GDM1 (cell line): ENCODE measurements at places on chromosomes 5 and 9.

- DNase-seq: no peak
These were observed 347.2 kb downstream of the DMAC1 start for GRCh38 chr9:7452378-7452777.

DNA sequence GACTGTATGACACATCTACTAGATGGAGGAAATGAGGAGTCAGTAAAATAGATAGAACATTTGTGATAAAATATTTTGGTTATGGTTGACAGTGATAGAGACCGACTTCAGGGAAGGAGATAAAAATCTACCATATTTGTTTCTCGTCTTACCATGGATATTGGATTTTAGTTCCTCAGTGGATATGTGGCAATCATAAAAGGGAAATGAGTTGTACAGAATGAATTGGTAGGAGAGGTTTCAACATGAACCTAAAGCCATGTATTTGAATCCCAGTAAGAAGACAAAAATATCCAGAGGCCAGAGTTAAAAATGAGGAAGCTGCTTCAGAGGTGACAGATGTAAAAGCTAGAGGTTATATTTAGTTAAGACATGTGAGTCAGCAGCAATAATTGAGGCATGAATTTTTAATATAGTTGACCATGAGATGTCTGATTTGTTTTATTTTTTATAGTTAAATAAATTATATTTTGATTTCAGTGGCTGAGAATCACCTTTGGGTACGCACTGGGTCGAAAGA lies 480.4 kb upstream of the TUSC1 start:
- DNase-seq: no peak

DNA sequence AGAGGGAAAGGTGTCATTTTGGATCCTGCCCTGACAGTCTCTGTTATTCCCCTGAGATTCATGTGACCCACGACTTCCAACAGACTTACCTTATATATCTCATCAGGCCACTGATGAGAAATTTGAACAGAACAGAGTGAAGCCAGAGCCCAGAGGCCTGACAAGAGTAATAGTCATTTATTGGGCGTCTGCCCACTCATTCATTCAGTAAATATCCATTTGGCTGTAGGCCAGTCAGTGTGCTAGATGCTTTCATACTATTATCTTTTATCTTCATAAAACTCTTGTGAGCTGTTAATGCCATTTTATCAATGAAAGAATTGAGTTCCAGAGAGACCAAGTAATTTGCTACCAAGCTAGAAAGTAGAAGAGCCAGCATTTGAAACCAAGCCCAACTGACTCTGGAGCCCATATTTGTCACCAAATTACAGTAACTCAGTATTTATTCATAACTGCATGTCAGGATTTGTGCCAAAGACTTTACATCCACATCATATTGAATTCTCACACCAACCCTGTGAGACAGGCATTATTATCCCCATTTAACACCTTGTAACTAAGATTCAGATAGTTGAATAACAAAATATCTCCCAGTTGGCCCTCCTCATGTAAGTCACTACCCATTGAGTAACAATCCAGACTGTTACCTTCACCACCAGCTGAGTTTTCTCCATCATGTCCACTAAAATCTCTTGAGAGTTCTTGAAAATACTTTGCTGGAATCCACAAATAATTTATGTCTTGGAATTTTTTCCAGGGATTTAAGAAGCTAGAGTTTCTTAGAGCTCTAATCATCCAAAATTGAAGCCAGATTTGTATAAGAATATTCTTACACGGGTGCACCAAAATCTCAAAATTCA lies 2.5 kb downstream of the PTPDC1 start:
- DNase-seq: no peak

GRCh38 chr5:52798938-52799337 lies 11.2 kb downstream of the ITGA1 start:
- no peak for DNase-seq

- no peak for DNase-seq
These were observed 41.8 kb downstream of the MUSK start for GRCh38 chr9:110710420-110710819.

GRCh38 chr5:149917073-149917676 lies 27.4 kb downstream of the PDE6A start:
- DNase-seq: no peak

GRCh38 chr9:118459913-118460312 lies 755.7 kb downstream of the TLR4 start:
- no peak for DNase-seq

- DNase-seq: no peak
These were observed 82.2 kb upstream of the BRINP1 start for GRCh38 chr9:119451426-119451825.

GRCh38 chr5:150196514-150196913 lies 6.7 kb downstream of the SLC6A7 start:
- no peak for DNase-seq

DNA sequence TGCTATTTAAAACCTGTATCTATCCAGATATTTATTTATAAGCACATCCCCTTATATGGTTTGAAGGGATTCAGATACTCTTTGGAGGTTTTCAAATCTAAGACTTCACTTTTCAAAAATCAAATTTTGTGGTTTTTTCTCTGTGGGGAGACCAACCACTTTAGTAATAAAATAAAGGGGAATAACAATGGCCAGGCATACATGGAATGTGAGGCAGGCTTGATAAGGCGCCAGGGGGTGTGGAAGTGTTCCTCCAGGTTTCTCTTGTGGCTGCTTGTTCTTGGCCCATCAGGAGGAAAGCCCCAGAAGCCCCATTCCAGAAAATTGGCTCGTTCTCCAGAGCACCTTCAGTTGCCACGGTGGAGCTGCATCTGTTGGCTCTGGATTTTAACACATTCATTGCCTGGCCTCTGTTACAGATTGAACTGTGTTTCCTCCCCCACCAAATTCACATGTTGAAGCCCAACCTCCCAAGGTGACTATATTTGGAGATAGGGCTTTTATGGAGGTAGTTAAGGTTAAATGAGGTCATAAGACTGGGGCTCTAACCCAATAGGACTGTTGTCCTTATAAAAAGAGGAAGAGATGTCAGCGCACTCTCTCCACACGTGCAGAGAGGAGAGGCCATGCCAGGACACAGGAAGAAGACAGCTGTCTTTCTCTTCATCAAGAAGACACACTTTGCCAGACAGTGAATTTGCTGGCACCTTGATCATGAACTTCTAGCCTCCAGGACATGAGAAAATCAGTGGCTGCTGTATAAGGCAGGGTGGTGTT lies 195.9 kb downstream of the TMEM38B start:
- DNase-seq: no peak

DNA sequence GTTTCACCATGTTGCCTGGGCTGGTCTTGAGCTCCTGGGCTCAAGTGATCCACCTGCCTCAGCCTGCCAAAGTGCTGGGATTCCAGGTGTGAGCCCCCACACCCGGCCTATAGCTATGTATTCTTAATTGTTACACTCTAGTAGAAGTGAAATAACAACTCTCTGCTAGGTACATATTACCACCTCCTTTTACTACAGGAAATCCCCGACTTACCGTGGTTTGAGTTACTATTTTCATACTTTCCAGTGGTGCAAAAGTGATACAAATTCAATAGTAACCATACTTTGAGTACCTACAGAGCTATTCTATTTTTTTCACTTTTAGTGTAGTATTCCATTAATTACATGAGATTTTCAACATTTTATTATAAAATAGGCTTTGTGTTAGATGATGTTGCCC lies 719 bp downstream of the ARL14EPL start:
- no peak for DNase-seq

- DNase-seq: no peak
These were observed 332.4 kb downstream of the DMAC1 start for GRCh38 chr9:7467186-7467585.

DNA sequence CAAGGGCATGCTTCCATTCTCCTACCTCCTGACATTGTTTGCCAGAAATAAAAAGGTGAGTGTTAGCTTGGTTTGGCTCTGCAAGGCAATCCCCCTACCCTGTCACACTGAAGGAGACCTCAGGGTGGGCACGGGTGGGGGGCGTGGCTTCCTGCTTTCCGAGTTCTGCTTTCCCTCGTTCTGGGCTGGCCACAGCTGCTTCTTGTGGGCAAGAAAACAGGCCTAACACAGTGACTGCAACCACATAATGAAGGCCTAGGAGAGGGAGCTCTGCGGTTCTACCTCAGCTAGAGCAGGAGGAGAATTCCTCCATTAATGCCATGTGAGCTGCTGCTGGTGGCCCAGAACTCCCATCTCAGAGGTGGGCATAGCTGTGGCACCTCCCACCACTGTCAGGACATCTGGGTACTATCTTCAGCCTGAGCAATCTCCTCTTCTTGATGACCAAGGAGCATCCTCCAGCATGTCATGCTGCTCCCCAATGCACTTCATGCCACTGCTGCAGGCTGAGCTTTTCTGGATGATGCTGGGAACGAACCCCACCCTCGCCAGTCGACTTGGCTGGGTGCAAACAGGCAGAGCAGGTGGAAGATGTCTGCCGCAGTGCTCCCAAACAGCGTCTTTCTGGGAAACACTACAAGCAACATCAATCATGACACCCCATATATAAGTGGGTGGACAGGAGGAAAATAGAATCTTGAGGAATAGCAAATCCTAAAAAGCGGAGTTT lies 139.5 kb upstream of the RAPGEF1 start:
- DNase-seq: peak; percentile 29

- no peak for DNase-seq
These were observed 125.3 kb upstream of the ABCA1 start for GRCh38 chr9:105053209-105053652.

DNA sequence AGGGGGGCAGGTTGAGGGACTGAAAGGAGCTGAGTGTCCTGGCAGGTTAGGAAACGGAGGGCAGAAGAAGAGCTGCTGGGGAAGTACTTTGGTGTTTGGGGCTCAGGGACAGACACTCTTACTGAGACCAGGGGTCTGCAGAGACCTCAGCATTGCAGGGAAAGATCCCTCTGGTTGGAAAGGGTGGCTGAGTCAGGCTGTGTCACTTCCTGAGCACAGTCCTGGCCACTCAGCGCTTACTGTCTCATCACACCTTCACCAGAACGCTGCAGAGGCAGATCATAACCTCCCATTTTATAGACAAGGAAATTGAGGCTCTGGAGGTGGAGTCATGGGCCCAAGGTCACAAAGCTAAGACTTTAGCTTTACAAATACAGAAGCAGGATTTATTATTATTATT lies 54.3 kb downstream of the LMX1B start:
- no peak for DNase-seq

DNA sequence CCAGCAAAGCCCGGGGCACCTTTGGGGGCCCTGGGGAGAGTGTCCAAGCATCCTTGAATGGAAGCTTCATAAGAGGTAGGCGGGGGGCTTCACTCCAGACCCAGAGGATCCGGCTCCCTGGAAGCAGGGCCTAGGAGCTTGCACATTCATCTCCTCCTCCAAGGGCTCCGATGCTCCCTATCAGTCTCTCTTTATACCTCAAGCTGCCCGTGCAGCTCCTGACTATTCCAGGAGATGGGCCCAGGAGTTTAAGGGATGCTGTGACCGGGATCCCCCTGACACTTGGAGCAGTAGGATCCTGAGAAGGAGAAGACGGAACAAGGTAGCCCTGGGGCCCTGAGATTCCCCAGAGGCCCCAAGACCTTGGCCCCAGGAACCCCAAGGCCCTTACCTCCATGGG lies 25.9 kb downstream of the CSF1R start:
- DNase-seq: no peak

- no peak for DNase-seq
These were observed 53.2 kb downstream of the TTC39B start for GRCh38 chr9:15253786-15254185.

GRCh38 chr9:74282526-74283253 lies 214.4 kb upstream of the RORB start:
- DNase-seq: no peak

GRCh38 chr5:58121391-58121790 lies 338.5 kb downstream of the PLK2 start:
- no peak for DNase-seq

DNA sequence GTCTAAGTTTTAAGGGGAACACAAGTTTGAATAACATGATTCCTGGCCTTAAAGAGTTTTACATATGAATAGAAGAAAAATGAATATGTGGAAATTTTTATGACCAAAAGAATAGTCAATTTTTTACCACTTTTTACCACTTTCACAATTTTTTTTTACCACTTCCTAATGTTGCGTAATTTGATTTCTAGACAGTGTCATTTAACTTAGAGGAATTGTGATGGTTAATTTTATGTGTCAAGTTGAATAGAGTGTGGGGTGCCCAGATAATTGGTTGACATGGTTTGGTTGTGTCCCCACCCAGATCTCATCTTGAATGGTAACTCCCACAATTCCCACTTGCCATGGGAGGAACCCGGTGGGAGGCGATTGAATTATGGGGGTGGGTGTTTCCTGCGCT lies 416.6 kb downstream of the KIF4B start:
- no peak for DNase-seq

DNA sequence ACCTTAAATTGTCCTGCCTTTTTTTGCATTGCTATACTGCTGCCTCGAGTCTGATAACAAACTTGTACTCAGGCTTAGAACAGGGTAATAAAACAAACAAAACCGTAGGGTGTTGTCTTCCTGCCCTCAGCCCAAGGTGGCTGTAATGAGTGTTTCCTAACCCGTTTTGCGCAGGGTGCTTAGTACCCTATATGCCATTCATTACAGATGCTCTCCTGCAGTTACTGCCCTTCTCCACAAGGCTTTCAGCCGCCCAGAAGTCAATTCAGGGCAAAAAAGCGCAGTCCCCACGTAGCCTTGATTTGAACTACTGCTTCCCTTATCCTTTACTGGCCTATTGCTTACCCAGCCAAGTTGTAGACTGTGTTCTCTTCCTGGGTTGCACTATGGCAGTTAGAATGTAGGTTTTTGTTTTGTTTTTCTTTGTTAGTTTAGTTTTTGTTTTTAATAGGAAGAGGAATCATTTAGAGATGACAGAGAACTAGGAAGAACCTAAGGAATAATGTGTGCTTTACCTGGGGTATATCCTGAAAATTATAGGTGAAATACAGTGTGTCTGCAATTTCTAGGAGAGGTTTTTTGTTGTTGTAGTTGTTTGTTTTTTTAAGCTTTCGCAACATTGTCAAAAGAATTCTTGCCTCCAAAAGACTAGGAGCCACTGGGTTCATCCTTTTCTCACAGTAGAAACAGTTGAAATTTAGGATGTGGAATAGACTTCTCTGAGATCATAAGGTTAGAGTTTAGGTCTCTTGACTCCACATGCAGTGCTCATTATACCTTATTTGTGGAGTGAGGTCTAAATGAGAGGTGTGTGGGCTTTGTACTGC lies 1.3 kb downstream of the HMGXB3 start:
- peak; percentile 71 for DNase-seq

- DNase-seq: no peak
These were observed 87.6 kb downstream of the ADAMTS6 start for GRCh38 chr5:65394087-65394486.

GRCh38 chr9:105206821-105207699 lies 37.4 kb upstream of the SLC44A1 start:
- no peak for DNase-seq

DNA sequence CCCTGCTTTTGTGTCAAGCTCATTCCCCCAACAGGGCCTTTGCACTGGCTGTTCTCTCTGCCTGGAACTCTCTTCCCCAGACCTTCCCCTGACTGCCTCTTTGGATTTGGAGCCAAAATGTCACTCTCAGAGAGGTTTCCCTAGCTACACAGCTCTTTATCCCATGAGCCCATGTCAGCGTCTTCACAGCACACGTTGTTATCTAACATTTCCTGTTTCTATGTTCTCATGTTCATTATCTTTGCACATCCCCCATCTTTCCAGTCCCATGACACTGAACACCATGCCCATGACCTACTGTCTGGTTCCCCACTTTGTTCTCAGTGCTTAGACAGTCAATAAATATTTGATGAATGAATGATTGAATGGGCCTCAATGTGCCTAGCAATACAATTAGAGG lies 26.3 kb upstream of the ARSI start:
- DNase-seq: no peak
